Activated naive CD8-positive, alpha-beta T cell treated with anti-CD3 and anti-CD28 coated beads, Interleukin-2, amount 10 ng/mL, durations not matched to agents 7 days and 5 days (primary cell): ENCODE measurements at places on chromosomes 12 and 14.
A peak's percentile ranks its signal among the peaks of the same experiment; 100 is the strongest.

GRCh38 chr12:32033406-32033805, 73.2 kb upstream of the BICD1 start:
- H3K4me3 ChIP-seq, result no peak overlapping the region
- peaks cover 1% of the 10 kb centered on the region for H3K27me3 ChIP-seq
- no peaks in the 10 kb centered on the region for H3K36me3 ChIP-seq
- no peak overlapping the region for H3K27ac ChIP-seq
- DNase-seq, result no peak
- peaks cover 6% of the 10 kb centered on the region for H3K4me1 ChIP-seq

DNA sequence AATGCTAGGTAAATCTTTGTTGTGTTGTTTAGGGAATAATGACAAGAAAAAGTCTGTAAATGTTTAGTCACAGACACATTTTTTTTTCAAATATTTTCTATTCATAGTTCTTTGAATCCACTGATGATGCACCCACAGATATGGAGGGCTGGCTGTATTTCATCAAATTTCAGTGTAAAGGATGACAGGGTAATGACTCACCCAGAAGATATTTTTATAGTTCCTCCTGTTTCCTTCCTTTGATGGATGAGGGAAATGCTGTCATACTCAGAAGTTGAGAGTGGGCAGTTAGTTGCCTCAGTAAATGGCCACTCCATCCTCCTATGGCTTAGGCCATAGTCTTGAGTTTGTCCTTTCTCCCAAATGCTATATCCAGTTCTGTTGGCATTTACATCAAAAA, 76.9 kb upstream of the REP15 start:
- DNase-seq, result no peak
- peaks cover 8% of the 10 kb centered on the region for H3K4me1 ChIP-seq
- H3K27me3 ChIP-seq, result no peaks in the 10 kb centered on the region
- H3K4me3 ChIP-seq, result no peak overlapping the region

DNA sequence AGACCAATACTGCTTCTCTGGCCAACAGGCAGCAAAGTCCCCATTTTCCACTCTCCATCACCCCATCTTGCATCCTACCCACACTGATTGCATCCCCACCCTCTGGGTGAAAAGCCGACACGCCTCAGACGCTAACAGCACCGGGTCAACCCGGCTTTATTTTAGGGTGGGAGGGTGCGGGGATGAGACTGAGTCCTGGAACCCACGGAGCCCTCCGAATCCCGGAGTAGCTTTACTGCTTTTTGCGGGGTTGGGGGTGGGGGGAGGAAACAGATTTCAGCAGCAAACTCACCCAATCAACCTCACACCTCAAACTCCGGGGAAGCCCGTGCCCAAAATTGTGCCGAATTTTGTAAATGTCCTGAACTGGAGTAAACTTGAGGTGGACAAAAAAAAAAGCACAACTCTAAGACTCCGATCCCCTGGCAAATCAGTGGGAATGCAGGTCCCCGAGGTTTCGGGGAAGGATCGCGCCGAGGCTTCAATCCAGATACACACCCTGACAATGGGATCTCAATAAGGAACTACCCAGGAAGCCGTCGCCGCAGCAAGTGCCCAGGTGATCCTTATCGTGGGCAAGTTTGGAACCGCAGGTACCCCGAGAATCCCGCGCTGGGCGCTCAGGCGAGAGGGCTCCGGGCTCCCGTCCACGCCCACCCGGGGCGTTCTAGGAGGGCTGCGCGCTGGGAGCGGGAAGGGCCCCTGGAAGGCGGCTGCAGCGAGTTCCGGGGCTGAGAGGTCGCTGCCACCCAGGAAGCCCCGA, 1.1 kb downstream of the GCH1 start:
- H3K36me3 ChIP-seq, result peaks cover 17% of the 10 kb centered on the region
- no peaks in the 10 kb centered on the region for H3K27me3 ChIP-seq
- H3K4me1 ChIP-seq, result peaks cover 30% of the 10 kb centered on the region
- peak overlapping the region; percentile 92 for H3K4me3 ChIP-seq

GRCh38 chr12:23669691-23670090, 279.8 kb downstream of the SOX5 start:
- no peak for DNase-seq
- no peaks in the 10 kb centered on the region for H3K36me3 ChIP-seq
- no peaks in the 10 kb centered on the region for H3K27me3 ChIP-seq
- no peak overlapping the region for H3K27ac ChIP-seq
- H3K4me3 ChIP-seq, result no peak overlapping the region
- no peaks in the 10 kb centered on the region for H3K4me1 ChIP-seq
